Liver (tissue), 10 donors: ENCODE measurements at places on chromosomes 3 and 15. TPM values are rescaled to one million over a fixed set of nuclear protein-coding genes. Genes with fewer than 3 reads are reported as not detected.

The KY gene
- total RNA-seq = 0.08 TPM

The FSIP1 gene
- 0.09 TPM for total RNA-seq

The ROBO2 gene
- total RNA-seq = 19.4 TPM

- no peak for DNase-seq
These were observed 19.8 kb downstream of the DGKG start for GRCh38 chr3:186342197-186342596.

DNA sequence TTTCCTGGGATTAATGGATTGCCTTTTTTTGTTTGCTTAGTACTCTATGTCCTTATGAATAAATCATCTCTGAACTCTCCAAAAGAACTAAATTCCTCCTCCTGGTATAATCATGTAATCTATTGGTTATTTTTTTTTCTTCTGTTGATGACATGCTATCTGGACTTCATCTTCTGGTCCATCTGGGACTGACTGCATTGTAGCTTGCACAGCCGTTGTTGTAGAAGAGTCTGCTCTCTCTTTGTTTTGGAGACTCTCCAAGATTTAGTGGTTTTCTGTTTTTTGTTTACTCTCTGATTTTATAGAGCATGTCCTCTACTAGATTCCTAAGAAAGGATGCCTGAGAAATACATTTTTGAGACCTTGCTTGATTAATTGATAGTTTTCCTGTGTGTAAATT, 19.1 kb downstream of the IREB2 start:
- no peak for DNase-seq

GRCh38 chr3:65548848-65549625, 489.7 kb downstream of the MAGI1 start:
- DNase-seq = peak; percentile 35

GRCh38 chr15:48644827-48645557, 517 bp downstream of the FBN1 start:
- peak; percentile 40 for DNase-seq

DNA sequence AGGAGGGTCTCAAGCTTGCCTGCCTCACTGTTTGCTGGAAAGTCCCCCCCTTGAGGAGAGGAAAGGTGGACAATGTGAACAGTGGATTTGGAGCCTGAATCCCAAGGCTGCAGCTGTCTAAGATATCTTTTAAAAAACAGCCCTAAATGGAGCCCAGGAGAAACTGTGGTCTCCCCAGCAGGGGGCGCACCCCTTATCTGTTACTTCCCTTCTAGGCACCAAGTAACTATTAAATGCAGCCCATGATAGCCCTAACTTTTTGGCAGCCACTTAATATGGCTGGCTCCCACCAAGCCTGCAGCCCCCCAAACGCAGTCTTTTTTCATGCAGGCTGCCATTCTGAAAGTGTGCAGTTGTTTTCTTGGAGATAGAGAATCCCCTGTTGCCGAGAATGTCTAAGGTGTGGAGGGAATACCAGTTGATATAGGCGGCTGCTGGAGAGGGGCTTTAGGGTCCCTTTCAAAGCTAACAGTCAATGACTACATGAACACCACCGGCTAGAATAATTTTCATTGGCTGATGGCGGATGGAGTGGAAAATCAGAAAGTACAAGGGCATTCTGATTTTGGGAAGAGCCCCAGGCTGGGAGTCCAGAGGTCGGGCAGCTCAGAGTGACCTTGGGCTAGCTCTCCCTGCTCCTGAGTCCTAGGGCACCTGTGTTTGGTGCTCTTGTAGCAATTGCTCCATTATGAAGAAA, 1.3 kb downstream of the RHCG start:
- DNase-seq = peak; percentile 50

DNA sequence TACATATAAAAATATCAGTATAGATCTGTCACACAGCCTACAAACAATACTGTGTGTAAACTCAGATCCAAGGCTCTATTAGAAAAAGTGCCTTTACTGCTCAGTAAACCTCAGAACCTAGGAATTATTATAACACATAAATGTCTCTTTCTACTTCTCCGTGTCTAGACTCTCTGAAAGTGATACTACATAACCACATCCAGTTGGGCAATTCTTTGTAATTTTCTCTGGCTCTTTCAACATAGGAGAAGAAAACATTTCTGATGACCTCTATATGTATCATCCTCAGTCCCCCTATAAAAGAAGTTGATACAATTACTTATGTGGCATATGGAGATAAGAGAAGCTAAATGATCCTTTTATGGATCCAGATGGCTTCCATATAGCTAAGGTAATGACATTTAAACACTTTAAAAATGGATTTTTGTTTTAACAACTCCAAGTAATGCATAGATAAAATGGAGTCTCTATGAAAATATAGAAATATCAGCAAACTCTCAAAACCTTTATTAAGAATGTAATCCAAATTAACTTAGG, 104.5 kb downstream of the LSAMP start:
- no peak for DNase-seq

- DNase-seq = no peak
These were observed 301.0 kb upstream of the SLCO3A1 start for GRCh38 chr15:91552555-91552954.

GRCh38 chr3:187012609-187013051, 82.3 kb downstream of the ST6GAL1 start:
- DNase-seq = no peak
